ENCODE measurements at places on chromosomes 12 and 14. TPM values are rescaled to one million over a fixed set of nuclear protein-coding genes. Genes with fewer than 3 reads are reported as not detected.

DNA sequence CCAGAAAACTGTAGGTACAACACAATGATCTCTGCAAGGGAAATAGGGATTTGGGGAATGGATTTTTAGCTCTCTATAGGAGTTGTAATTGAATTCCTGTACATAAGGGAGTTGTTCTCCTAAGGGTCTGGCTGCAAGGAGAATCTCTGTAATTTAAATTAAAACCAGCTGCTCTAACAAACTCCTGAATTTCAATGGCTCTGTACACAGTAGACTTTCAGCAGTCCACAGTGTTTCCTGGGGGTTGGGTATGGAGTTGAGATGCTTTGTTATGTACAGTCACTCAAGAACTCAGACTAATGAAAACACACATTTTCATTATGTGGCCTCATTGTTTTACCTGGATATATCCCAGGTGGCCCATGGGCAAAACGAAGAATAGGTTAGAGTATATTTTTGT is 93.2 kb downstream of the NAV3 start:
- no peak overlapping the region for H3K27ac ChIP-seq
- H3K36me3 ChIP-seq: no peaks in the 10 kb centered on the region
- no peak for DNase-seq
- no peaks in the 10 kb centered on the region for H3K4me1 ChIP-seq
- H3K27me3 ChIP-seq: no peaks in the 10 kb centered on the region

DNA sequence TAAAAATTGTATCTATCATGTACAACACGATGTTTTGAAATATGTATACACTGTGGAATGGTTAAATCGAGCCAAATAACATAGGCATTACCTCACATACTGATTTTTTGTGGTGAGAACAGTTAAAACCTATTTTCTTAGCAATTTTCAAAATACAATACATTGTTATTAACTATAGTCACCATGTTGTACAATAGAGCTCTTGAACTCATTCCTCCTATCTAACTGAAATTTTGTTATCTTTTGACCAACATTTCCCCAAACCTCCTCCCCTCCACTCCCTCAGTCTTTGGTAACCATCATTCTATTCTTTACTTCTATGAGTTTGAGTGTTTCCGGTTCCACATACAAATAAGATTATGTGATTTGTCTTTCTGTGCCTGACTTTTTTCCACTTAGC is 6.8 kb upstream of the SLC38A2 start:
- H3K4me3 ChIP-seq: no peak overlapping the region
- no peaks in the 10 kb centered on the region for H3K27me3 ChIP-seq
- no peak for DNase-seq
- H3K27ac ChIP-seq: no peak overlapping the region
- H3K36me3 ChIP-seq: no peaks in the 10 kb centered on the region

DNA sequence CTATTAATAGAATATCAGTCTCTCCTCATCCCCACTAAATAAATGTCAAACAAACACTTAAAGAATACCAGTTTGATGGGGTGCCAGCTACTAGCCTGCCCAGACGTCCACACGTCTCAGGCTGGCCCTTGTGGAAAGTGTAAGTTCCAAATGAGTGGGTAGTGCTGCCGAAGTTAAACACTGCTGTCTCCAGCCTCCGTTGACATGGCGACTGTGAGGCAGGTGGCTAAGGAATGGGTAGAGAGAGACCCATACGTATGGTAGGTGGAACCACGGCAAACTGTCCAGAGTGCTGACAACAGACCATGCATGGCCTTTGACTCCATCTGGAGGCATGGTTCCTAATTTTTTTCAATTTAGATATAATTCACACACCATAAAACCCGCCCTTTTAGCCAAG is 37.9 kb downstream of the PITPNM2 start:
- peaks cover 14% of the 10 kb centered on the region for H3K4me1 ChIP-seq
- no peak overlapping the region for H3K4me3 ChIP-seq
- no peak overlapping the region for H3K27ac ChIP-seq
- no peaks in the 10 kb centered on the region for H3K36me3 ChIP-seq

Gene IL31
- total RNA-seq: not detected

DNA sequence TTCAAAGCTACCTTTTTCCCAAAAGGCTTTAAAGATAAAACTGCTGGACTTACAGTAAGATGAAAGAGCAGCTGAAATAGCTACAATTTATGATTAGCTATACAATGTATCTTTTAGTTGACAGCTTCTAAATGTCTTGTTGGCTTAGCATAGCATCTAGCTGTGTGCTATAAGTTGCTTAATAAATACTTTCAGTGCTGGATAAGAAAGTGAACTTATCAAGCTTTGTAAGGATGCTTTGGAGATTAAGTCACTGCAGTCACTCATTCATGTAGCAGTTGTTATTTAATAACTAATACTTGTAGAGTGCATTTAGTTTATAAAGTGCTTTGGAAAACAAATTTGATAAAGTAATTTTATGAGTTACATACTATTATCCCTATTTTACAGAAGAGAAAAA is 14.6 kb downstream of the CFAP54 start:
- H3K4me1 ChIP-seq: peaks cover 30% of the 10 kb centered on the region
- H3K27ac ChIP-seq: no peak overlapping the region

DNA sequence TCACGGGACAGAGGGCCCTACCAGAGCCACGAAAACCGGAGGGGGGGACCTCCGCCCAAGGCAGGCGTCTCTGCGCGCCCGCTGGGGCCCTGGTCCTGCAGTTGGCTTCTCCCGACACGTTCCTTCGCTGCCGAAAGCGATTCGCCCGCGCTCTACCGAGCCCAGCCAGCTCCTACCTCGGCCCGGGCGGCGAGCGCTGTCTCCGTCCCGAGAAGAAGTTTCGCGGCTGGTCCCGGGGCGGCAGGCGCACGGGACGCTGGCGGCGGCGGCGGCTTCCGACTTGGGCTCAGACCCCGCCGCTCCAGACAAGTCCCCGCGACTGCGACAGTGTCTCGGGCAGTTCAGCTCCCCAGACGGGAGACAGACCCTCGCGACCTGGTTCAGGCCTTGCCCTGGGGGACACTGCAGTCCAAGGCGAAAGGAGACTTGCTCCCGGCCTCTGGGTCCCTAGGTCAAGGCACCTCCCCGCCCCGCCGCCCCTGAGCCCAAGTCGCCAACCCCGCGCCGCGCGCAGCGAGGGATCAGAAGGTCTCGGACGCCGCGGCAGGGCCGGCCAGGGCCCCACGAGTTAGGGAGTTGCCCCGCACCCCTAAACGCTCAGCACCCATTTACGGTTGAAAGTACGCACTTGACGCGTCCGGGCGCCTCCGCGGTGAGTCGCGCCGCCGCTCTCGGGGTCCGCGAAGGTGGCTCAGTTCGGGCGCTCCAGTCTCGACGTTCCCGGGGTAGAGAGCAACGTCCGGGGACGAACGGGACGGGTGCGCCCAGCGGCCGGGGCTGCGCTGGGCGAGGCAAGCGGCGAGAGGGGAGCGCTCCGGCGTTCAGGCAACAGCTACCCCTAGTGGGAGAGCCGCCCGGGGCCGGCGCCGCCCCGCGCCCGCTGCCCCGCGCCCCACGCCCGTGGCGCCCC is 1.4 kb upstream of the DIO3 start:
- H3K27ac ChIP-seq: no peak overlapping the region
- H3K36me3 ChIP-seq: peaks cover 2% of the 10 kb centered on the region
- peaks cover 9% of the 10 kb centered on the region for H3K4me1 ChIP-seq
- H3K27me3 ChIP-seq: peaks cover 64% of the 10 kb centered on the region

GRCh38 chr14:65476273-65476941 is 63.9 kb downstream of the FUT8 start:
- peaks cover 38% of the 10 kb centered on the region for H3K4me1 ChIP-seq
- H3K4me3 ChIP-seq: no peak overlapping the region
- DNase-seq: no peak
- H3K27ac ChIP-seq: peak overlapping the region; percentile 19

DNA sequence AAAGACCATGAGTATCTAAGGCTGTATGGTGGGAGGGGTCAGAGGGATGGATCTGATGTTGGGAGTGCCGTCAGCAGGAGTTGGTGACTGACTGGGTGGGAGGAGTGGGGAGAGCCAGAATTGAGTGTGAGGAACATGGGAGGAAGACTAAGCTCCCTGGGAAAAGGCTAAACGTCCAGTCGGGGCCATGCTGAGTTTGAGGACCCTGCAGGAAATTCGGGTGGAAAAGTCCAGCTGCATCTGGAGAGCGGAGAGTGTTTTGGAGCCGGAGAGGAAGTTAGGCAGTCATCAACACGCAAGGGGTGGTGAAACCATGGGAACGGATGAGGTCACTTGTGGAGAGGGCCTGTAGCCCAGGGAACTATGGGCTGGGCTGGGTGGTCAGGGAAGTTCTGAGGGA is 60.9 kb downstream of the ELK3 start:
- H3K4me3 ChIP-seq: peak overlapping the region; percentile 15
- H3K27ac ChIP-seq: no peak overlapping the region
- no peak for DNase-seq
- peaks cover 9% of the 10 kb centered on the region for H3K36me3 ChIP-seq
- no peaks in the 10 kb centered on the region for H3K27me3 ChIP-seq
- peaks cover 38% of the 10 kb centered on the region for H3K4me1 ChIP-seq

Gene GPRC5D
- not detected for total RNA-seq

- H3K4me3 ChIP-seq: no peak overlapping the region
- H3K36me3 ChIP-seq: peaks cover 3% of the 10 kb centered on the region
- no peak for DNase-seq
- peaks cover 4% of the 10 kb centered on the region for H3K27me3 ChIP-seq
- H3K4me1 ChIP-seq: no peaks in the 10 kb centered on the region
- H3K27ac ChIP-seq: no peak overlapping the region
Measured at GRCh38 chr12:10365696-10366405, 24.0 kb downstream of the KLRK1 start.

DNA sequence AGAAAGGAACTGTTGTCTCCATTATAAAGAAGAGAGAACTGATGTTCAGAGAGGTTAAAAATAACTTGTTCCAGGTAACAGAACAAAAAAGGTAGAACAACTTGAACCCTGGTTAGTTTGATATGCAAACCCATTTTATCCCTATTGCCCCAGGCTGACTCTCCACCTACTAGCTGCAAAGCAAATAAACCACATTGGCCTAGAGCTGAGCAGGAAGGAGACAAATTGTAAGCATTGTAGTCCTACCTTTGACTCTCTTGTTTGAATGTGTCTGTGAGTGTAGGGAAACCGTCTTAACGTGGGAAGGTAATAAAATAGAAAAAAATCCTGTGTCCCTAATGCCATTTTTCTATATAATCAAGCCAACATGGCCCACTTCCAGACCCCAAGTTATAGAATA is 126.4 kb downstream of the CCER1 start:
- H3K27ac ChIP-seq: no peak overlapping the region
- H3K36me3 ChIP-seq: no peaks in the 10 kb centered on the region
- peaks cover 11% of the 10 kb centered on the region for H3K4me1 ChIP-seq
- no peak for DNase-seq
- no peak overlapping the region for H3K4me3 ChIP-seq

- H3K4me1 ChIP-seq: no peaks in the 10 kb centered on the region
- H3K27ac ChIP-seq: no peak overlapping the region
- no peak overlapping the region for H3K4me3 ChIP-seq
- peaks cover 29% of the 10 kb centered on the region for H3K27me3 ChIP-seq
- no peaks in the 10 kb centered on the region for H3K36me3 ChIP-seq
- no peak for DNase-seq
Measured at GRCh38 chr12:113500306-113500675, 28.6 kb upstream of the LHX5 start.

GRCh38 chr14:71246539-71246938 is 339.3 kb downstream of the PCNX1 start:
- DNase-seq: no peak
- no peaks in the 10 kb centered on the region for H3K27me3 ChIP-seq
- no peaks in the 10 kb centered on the region for H3K36me3 ChIP-seq
- H3K4me3 ChIP-seq: no peak overlapping the region
- H3K27ac ChIP-seq: peak overlapping the region; percentile 64

GRCh38 chr12:70186436-70186835 is 56.8 kb upstream of the CNOT2 start:
- no peaks in the 10 kb centered on the region for H3K4me1 ChIP-seq
- no peak for DNase-seq
- no peak overlapping the region for H3K27ac ChIP-seq
- H3K27me3 ChIP-seq: no peaks in the 10 kb centered on the region

Gene GALNT16
- total RNA-seq: 0.05 TPM

DNA sequence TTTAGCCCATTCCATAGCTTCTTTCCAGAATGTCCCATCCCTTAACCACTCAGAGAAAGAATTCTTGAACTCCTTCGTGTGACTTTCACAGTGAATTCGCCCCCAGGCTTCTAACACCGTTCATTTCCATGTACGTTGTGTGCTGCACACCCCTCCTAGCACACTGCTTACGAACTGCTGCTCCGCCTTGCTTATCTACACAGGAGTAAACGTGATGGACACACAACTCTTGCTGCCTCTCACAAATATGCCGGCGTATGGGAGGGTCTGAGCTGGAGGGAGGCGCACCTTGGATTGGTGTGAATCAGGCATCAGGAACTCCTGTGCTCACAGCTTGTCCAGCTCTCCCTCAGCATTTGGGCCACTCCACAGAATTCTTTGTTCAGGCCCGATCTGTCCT is 3.9 kb upstream of the ADGRD1 start:
- no peak for DNase-seq
- peaks cover 46% of the 10 kb centered on the region for H3K27me3 ChIP-seq
- no peak overlapping the region for H3K4me3 ChIP-seq
- H3K27ac ChIP-seq: no peak overlapping the region
- no peaks in the 10 kb centered on the region for H3K36me3 ChIP-seq

- no peak for DNase-seq
- H3K27me3 ChIP-seq: peaks cover 37% of the 10 kb centered on the region
- peak overlapping the region; percentile 84 for H3K4me3 ChIP-seq
- H3K27ac ChIP-seq: peak overlapping the region; percentile 81
- H3K36me3 ChIP-seq: peaks cover 5% of the 10 kb centered on the region
Measured at GRCh38 chr12:9925705-9926393, 6.3 kb downstream of the CLEC2A start.

DNA sequence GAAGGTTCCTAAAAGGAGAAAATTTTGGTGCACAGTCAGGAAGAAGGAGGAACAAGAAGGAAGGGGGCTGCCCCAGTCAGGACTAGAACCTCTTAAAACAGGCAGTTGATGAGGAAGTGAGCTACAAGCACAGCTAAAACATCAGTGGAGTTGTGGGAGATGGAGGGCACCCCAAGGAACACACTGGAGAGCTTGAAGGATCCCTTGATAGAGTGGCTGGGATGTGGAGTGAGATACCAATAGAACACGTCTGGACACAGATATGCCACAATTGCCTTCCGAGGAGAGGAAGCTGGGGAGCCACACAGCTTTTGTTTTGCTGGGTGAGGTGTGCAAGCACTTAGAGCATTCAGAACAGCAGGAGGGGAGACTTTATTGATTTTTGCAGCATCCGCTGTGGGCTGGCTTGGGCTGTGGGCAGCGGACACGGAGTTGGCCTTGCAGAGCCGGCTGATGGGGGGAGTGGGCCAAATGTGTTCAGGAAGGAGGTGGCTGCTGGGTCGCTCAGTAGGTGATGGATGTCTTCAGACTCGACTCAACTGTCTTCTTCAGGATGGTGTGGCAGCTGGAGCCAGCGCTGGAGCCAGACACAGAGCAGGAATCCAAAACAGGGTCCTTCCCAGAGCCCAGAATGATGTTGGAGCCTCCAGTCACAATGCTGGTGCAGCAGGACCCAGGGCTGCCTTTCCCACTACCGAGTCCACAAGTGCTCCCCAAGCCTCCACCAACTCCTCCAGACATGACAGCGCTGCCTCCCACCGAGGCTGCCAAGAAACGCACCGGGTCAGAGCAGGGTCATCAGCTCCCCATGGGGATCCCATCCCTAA is 4.7 kb upstream of the KRT79 start:
- peaks cover 13% of the 10 kb centered on the region for H3K4me1 ChIP-seq
- peaks cover 45% of the 10 kb centered on the region for H3K27me3 ChIP-seq
- peak overlapping the region; percentile 55 for H3K4me3 ChIP-seq
